ENCODE measurements at places on chromosomes 2 and 18.

- DNase-seq = no peak
These were observed 20.3 kb upstream of the CYP1B1 start for GRCh38 chr2:38095996-38096861.

GRCh38 chr18:48356909-48357631 lies 52.1 kb downstream of the ZBTB7C start:
- DNase-seq = no peak

DNA sequence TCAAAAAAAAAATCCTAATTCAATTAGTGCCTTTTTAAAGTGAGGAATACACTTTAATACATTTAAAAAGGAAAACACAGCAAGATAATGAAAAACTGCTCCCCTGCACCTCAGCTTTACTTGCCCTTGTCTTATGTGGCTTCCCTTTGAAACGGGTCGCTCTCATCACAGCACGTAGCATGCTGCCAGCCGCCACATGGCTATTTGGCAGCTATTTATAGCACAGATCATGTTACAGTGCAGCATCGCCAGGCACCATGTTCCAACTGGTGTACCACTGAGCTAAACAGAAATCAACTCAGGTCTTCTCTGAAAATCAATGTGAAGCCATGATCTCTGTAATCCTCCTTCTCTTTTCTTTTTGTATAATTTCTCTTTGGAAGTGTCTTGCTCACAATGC lies 65.1 kb downstream of the TMEM182 start:
- DNase-seq = no peak

GRCh38 chr2:24579053-24579803 lies 88.2 kb downstream of the NCOA1 start:
- no peak for DNase-seq

DNA sequence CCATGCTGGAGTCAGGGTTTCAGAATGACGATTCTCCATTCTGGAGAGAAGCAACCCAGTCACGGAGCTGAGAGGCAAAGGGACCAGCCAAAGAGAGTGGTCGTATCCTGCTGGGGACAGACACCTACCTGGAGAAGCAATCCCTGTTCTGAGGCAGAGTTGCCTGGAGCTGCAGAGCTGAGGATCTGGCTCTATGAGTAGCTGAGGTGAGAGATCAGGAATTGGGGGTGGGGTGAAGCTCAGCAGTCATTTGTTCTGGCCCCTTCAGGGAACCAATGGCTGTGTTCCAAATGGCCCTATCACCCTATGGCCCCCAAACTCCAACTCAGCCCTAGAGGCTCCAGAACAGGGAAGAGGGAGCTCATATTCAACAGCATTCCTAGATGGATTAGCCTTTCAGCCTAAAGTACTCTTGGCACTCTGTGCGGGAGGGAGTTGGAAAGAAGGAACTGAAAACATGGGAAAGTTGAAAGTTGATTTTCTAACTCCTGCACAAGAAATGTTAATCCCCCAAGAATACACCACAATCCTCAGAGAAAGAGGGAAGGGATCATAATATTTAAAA lies 3.3 kb upstream of the ATRAID start:
- DNase-seq = no peak

- DNase-seq = no peak
These were observed 441.4 kb downstream of the NBAS start for GRCh38 chr2:15119722-15120175.

DNA sequence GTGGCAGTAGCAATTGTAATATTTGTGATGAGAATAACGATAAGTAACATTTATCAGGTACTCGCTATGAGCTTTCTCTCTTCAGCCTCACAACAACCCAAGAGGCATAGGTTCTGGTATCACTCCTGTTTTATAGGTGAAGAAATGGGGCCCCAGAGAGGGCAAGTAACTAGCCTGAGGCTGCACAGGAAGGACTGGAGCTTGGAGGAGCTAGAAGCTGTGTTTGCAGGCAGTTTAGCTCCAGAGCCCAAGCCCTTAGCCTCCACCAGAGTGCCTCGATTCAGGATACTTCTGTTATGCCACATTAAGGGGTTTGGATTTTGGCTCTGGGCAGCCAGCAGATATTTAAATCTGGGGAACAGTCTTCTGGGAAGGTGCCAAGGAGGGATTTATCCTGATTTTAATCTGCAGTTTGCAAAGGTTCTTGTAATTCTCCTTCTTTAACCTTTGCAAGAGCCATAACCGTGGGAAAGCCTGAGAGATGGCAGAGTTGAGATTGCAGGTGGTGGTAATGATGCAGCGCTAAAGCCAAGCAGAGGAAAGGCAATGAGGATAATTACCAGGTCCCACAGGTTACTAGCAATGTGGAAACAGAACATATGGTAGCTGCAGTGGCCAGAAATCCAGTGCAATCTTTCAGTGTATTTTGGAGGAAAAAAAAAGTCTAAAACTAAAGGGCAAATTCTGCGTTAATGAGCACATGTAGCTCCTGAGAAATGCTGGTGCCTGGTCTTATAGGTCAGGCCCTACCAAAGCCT lies 9.1 kb downstream of the MOCOS start:
- no peak for DNase-seq

DNA sequence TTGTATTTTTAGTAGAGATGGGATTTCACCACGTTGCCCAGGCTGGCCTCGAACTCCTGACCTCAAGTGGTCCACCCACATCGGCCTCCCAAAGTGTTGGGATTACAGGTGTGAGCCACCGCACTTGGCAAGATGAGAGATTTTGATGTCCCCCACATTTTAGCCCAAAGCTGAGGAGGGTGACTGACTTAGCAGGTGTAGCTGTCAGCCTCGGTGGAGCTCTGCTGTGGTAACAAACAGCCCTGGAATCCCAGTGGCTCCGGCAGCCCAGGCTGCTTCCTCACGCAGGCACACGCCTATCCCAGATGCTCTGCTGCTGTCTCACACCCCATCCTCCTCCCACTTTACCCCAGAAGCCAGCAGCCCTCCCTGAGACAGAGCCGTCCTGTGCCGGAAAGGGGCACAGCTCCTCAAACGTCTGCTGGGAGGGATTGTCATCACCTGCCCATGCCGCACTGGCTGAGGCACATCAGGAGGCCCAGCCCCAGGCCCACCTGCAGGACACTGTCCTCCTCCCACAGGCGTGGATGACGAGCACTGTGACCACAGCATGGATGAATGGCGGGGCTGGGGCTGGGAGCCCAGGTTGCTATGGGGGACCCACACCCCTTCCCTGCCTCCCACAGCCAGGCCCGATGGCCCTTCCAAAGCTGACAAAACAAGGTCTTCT lies 10.6 kb upstream of the BOK start:
- no peak for DNase-seq

- no peak for DNase-seq
These were observed 85.5 kb upstream of the GPC1 start for GRCh38 chr2:240350006-240350355.

- DNase-seq = no peak
These were observed 52.2 kb upstream of the ACKR3 start for GRCh38 chr2:236517251-236518031.

- no peak for DNase-seq
These were observed 83.1 kb downstream of the SDC1 start for GRCh38 chr2:20141806-20142205.

DNA sequence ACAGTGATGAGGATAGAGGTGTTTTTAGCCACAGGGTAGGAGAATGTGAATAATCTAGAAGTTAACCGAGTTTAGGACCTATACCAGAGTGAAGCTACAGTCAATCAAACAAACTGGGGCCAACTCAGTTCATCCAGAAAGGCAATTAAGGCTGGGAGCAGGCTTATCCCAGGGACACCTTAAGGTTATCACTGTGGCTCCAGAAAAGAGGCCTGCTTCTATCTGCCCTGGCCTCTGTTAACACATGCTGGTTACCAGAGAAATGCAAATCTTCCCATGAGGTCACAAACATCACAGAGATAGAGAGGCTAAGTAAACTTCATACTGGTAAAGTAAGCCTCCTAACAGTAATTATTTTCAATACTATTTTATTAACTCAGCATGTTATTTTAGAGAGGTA lies 93.2 kb upstream of the GRB14 start:
- no peak for DNase-seq

GRCh38 chr2:223720367-223720766 lies 117.0 kb downstream of the AP1S3 start:
- no peak for DNase-seq
